ENCODE measurements at places on chromosomes 7 and 10.

GRCh38 chr7:158702196-158702595 lies 2.4 kb downstream of the NCAPG2 start:
- DNase-seq, result no peak

GRCh38 chr7:101563943-101564777 lies 64.9 kb downstream of the MYL10 start:
- no peak for DNase-seq

DNA sequence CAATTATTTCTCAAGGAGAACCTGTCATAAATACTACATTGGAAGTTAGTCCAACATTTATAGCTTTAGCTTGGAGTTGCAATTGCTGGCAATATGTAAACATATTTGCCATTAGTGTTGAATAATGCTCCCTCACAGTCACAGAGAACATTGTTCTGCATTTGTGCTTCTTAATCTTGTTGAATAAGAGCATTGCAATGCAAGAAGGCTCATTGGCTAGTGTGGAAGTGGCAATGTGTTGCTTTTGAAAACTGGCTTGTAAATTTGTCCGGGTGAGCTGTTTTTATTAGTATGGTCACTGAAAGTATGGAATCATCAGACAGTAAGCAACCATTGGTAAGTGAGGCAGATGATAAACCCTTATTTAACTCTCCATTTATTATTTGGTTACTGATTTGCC lies 47.7 kb upstream of the MBL2 start:
- no peak for DNase-seq

DNA sequence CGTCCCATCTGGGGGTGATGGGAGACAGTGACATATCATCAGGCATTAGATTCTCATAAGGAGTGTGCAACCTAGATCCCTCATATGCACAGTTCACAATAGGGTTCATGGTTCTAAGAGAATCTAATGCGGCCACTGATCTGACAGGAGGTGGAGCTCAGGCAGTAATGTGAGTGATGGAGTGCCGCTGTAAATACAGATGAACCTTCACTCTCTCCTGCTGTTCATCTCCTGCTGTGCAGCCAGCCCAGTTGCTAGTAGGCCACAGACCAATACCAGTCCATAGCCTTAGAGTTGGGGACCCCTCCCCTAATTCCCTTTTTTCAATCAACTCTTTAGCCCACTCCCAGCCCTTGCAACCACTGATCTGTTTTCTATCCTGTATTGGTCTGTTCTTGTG lies 581.1 kb upstream of the AUTS2 start:
- DNase-seq, result no peak

DNA sequence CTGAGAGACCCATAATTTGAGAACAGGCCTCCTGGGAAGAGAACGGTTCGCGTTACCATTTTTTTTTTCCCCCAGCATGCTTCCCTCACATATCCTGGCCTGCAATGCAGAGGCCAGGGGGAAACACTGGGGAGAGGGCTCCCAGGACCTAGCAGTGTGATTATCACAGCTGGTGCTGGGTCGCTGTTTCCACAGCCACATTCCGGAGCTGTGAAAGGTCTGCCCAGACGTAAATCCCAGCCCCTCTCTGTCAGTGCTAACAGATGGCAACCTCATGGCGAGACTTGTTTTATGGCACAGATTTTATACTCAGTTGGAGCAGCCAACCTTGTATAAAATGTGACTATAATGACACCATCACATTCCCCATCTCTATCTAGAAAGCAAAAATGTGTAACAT lies 150.5 kb downstream of the PLXDC2 start:
- no peak for DNase-seq

DNA sequence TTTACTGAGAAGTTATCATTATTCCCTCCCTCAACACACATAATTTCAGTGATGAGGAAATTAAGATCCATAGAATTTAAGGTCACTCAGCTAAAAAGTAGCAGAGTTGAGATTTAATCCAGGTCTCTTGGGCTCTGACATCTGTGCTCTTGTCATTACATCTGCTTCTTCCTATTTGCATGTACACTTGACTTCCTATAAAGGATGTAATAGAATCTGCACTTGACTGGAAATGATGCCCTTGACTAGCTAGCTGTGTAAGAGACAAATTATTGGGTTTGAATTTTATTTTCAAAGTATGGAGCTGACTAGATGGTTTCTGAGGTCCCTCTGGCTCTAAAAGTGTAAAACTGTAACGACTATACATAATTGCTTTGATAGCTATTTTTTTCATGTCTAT lies 59.5 kb downstream of the AGK start:
- DNase-seq, result no peak

DNA sequence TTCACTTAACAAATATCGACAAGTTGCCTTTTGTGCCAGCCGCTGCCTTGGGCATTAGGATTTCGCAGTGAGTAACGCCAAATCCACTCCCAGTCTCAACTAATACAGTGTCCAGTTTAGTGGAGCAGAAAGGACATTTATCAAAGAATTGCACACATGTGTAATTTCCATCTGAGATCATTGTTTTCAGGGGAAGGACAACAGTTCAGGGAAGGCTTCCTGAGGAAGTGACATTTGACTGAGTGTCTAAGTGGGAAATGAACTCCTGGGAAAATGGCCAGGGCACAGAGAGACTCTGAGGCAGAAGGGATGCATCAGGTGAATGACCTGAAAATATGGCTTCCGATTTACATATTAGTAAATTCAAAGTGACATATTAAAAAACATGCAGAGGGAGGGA lies 89.4 kb downstream of the ITGA8 start:
- DNase-seq, result no peak

GRCh38 chr10:11789306-11789705 lies 33.9 kb upstream of the PROSER2 start:
- no peak for DNase-seq

DNA sequence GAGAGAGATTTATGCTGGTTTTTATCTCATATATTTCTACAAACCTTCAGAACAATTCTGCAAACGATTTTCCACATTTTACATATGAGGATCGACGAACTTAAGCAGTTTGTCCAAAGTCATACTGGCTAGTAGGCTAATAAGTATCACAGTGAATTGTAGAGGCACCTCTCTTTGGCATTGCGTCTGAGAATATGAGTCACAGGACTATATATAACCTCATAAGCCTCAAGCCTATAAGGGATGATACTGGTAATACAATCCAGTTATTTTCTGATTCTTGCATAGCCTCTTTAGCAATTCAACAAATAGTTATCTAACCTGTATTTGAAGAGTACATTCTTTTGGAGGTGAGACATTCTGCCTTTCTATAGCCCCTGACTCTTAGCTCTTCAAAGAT lies 129.8 kb downstream of the GPR158 start:
- no peak for DNase-seq

DNA sequence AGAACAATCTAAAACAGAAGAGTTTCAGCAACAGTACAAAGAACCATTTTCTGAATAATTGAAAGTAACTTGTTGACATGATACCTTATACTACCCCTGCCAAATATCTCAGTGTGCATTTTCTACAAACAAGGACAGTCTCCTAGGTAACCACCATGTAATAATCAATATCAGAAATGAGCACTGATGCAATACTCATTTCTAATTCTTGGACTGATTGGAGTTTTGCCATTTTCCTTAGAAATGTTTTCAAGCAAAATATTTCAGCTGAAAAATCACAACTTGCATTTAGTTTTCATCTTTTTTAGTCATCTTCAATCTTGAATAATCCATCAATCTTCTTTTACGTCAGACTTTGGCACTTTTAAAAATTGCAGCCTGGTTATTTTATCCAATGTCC lies 420.2 kb downstream of the CDC14C start:
- DNase-seq, result no peak

DNA sequence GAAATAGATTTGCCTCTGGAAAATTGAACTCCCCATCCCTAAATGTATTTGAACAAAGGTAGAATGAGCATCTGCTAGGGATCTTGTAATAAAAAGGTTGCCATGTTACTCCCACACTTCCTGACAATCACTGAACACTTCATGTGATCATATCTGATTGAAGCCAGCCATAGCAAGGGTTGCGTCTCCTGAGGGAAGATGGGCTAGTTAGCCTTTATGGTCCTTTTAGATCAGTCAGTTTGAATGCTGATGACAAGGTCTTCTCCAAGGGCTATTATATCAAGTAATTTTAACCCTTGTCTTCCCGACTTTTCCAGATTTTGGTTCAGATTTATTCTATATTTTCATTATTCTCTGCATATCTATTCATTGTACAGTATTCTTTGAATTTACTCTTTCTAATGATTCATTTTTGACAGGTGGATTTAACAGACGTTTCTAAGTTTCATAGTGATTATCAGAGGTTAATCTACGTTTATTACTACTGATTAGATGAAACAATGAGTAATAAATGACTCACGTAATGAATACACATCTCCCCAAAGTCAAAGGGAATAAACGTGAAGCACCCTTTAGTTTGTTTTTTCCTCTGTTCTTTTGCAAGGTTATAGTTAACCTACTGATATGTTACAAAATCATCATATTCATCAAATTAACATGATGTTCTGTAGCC lies 28.1 kb downstream of the CSGALNACT2 start:
- DNase-seq, result peak; percentile 23

GRCh38 chr10:131089861-131090260 lies 221.7 kb downstream of the TCERG1L start:
- DNase-seq, result no peak

- DNase-seq, result no peak
Measured at GRCh38 chr7:1741751-1742554, 71.9 kb downstream of the ELFN1 start.

DNA sequence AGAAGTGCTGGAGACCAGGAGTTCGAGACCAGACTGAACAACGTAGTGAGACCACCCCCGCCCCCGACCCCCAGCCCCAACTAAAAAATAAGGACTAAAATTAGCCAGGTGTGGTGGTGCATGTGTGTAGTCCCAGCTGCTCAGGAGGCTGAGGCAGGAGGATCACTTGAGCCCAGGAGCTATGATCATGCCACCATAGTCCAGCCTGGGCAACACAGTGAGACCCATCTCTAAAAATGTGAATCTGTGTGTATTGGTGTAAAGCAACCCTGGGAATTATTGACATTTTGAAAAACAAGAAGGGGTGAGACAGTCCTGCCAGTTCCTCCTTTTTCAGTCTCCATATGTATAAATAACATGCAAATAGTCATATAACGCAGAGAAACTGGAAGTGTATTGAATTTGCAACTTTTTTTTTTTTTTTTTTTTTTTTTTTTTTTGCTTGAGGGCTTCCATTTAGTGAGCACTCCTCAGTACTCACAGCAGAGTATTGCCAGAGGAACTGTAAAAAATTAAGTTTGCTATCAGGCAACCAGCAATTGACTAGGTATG lies 3.4 kb upstream of the ITGB1 start:
- no peak for DNase-seq

GRCh38 chr10:81909453-81909852 lies 34.5 kb downstream of the NRG3 start:
- DNase-seq, result no peak

GRCh38 chr7:158345731-158346130 lies 241.9 kb downstream of the PTPRN2 start:
- DNase-seq, result no peak

DNA sequence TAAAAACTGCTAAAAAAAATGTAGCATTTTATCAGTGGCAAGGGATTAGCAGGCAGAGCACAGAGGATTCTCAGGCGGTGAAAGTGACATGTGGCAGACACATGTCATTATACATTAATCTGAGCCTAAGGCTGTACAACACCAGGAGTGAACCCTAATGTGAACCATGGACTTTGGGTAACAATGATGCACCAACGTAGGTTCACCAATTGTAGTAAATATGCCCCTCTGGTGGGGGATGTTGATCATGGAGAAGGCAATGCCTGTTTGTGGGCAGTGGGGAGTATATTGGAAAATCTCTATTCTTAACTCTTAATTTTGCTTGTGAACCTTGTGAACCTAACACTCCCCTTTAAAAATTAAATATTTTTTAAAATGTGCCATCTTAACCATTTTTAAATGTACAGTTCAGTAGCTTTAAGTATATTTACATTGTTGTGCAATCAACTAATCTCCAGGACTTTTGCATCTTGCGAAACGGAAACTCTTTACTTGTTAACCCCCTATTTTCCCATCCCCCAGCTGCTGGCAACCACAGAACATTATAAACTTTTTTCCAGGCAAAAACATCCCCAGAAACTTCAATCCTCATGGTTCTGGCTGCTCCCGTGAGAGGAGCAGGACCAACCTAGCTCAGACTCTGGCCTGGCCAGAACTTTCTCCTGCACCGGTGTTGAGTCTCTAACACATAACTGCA lies 29.9 kb downstream of the LRRC20 start:
- DNase-seq, result no peak

- no peak for DNase-seq
Measured at GRCh38 chr10:107915215-107915610, 750.7 kb upstream of the SORCS1 start.

- no peak for DNase-seq
Measured at GRCh38 chr10:58741673-58742072, 229.0 kb downstream of the BICC1 start.

DNA sequence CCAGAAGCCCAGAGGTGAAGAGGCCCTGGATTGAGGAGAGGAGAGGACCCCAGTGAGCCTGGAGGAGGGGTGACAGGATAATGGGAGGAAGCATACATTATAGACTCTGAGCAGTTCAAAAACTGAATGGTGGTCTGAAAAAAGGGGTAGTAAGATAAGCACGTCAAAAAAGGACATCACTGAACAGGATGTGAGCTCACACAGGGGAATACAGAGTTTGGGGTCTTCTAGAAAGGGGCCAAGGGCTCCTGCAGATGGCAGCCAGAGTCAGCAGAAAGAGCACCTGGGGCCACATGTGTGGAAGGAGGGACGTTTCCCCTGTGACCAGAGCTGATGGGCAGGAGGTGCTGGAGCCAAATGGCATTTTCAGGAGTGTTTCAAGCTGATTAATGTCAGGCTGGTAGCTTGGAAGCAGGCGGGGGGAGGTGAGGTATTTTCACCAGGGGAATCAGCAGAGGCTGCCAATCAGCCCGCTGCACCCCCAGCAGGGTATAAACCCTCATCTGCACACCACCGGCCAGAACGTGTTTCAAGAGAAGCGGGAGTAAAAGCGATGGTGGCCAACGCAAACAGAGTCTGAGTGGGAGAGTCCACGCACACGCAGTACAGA lies 85.8 kb downstream of the TNS3 start:
- DNase-seq, result no peak

- no peak for DNase-seq
Measured at GRCh38 chr7:147578196-147578595, 1012.4 kb upstream of the C7orf33 start.

GRCh38 chr10:112805701-112806100 lies 144.3 kb upstream of the TCF7L2 start:
- DNase-seq, result no peak

- no peak for DNase-seq
Measured at GRCh38 chr10:84065804-84066601, 73.3 kb upstream of the GHITM start.

GRCh38 chr7:96188591-96188991 lies 133.3 kb downstream of the SLC25A13 start:
- DNase-seq, result no peak

DNA sequence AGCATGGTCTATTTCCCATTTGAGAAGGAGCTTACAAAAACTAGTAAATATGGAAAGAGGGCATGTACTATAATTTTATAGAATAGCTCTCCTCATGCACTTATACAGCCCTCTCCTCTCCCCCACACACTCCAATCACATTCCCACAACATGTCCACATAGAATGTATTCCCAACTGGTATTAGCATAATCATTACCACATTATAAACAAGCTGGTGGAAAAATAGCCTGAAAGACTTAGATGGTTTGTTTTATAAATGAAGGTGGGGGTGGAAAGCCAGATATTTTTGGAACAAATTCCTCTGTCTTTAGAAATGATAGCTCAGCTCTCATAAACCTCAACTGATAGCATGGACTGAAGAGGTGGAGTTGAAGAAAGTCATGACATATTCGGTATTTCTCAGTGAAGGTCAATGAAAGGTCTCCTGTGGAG lies 410.1 kb downstream of the SUGCT start:
- no peak for DNase-seq
